Transverse colon (tissue), 4 donors: ENCODE measurements at places on chromosomes 3 and 15. TPM values are rescaled to one million over a fixed set of nuclear protein-coding genes. Genes with fewer than 3 reads are reported as not detected.

TRH gene
- not detected for total RNA-seq

SPATA16 gene
- total RNA-seq: not detected

MYH15 gene
- total RNA-seq: not detected

THAP10 gene
- total RNA-seq: 14.9 TPM

NANOGP8 gene
- total RNA-seq: 5.2 TPM

DNA sequence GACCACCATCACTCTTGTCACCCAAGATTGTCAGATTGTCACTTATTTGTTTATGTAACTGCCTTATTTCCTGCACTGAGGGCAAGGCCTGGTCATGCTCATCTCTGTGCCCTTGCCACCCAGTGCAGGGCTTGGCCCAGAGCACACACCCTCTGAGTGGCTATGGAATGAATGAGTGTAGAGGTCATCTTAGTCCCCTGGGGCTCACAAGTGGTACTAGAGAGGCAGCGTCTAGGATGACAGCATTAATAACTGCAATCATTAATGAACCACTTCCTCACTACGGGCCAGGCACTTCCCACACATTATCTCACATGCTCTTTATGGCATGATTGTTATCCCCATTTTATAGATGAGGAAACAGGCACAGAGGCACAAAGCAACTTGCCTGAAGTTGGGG lies 117.0 kb downstream of the SMAD6 start:
- H3K36me3 ChIP-seq: no peaks in the 10 kb centered on the region
- H3K27ac ChIP-seq: no peak overlapping the region
- DNase-seq: no peak
- no peaks in the 10 kb centered on the region for H3K27me3 ChIP-seq
- no peaks in the 10 kb centered on the region for H3K4me1 ChIP-seq

DNA sequence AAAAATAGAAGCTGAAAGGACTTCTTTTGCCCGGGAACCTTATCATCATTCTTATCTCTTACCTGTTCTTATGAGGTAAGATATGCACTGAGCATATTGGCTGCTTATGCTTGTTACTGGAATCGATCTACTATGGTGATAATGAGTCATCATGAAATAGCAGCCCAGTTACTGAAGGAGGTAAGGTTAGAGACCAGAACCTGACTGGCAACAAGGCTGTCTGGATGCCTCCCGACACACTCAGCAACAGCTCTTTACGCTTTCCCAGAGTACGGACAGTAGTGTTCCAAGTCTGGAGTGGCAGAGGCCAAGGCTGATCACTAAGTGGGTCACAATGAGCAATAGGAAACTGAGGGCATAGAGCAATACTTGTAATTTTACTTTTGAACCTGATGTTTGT lies 314.1 kb downstream of the NLGN1 start:
- no peak overlapping the region for H3K4me3 ChIP-seq
- no peak overlapping the region for H3K27ac ChIP-seq
- DNase-seq: no peak

DNA sequence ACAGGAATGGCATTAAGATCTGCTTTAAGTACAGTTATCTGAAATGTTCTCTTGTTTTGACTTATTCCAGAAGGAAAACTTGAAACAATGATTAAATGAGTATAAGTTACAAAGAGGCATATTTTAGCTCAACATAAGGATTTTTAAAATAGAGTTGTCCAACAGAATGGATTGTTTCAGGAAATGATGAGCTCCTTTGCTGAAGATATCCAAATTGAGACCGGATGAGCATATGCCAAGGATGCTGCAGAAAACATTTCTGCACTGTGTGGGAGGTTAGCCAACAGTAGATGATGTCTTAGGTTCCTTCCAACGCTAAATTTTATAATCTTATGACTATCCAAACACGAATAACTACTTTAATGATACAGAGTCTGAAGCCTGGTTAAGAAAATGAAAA lies 226.5 kb upstream of the NANOGP8 start:
- no peak for DNase-seq
- H3K4me3 ChIP-seq: no peak overlapping the region
- H3K27ac ChIP-seq: no peak overlapping the region
- no peaks in the 10 kb centered on the region for H3K36me3 ChIP-seq

DNA sequence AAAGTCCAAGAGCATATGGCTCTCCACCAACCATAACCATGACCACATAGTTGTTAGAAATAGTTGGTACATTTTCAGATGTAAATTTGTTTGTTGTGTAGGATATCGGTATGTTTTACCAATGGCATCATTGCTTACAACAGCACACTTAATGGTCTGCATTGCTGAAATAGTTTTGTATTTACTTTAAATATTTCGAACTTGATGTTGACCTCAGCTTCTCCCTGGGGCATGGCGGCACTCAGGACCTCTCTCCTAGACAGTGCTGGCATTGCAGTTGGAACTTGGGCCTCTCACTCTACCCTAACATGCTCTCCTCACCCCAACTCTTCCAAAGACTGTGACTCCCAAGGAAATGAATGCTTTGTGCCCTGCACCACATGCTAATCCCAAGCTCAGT lies 5.0 kb downstream of the SLC22A13 start:
- H3K4me1 ChIP-seq: no peaks in the 10 kb centered on the region
- H3K27me3 ChIP-seq: no peaks in the 10 kb centered on the region
- no peak overlapping the region for H3K27ac ChIP-seq
- DNase-seq: no peak
- H3K4me3 ChIP-seq: no peak overlapping the region

- H3K27me3 ChIP-seq: no peaks in the 10 kb centered on the region
- no peak for DNase-seq
- no peak overlapping the region for H3K4me3 ChIP-seq
Observed at GRCh38 chr3:126954141-126954842, 28.6 kb upstream of the PLXNA1 start.

- no peak overlapping the region for H3K4me3 ChIP-seq
- H3K27ac ChIP-seq: no peak overlapping the region
- no peaks in the 10 kb centered on the region for H3K27me3 ChIP-seq
- H3K36me3 ChIP-seq: no peaks in the 10 kb centered on the region
Observed at GRCh38 chr3:65070968-65071367, 383.2 kb upstream of the ADAMTS9 start.

- no peak overlapping the region for H3K27ac ChIP-seq
- H3K36me3 ChIP-seq: no peaks in the 10 kb centered on the region
- H3K27me3 ChIP-seq: no peaks in the 10 kb centered on the region
- H3K4me3 ChIP-seq: no peak overlapping the region
- DNase-seq: no peak
Observed at GRCh38 chr3:154885418-154885817, 194.7 kb upstream of the MME start.

DNA sequence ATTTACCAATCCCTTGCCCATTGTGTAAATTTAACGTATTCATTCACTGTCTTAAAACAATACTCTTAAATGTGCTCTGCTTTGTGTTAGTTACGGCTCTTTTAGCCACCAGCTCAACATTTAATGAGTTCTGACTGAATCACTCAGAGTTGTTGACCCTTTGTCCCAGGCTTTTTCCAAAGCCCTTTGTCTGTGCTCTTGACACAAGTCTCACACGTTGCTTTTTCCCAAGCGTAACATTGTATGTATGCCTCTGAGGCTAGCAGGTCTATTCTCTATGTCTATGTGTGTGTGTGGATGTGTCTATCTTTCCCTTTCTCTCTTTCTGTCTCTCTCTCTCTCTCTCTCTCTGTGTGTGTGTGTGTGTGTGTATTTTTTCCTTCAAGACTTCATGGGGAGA lies 435.4 kb upstream of the GOLIM4 start:
- H3K27ac ChIP-seq: no peak overlapping the region
- no peak for DNase-seq
- H3K27me3 ChIP-seq: no peaks in the 10 kb centered on the region
- H3K4me3 ChIP-seq: no peak overlapping the region
- no peaks in the 10 kb centered on the region for H3K36me3 ChIP-seq

GRCh38 chr3:10556312-10556711 lies 50.9 kb upstream of the ATP2B2 start:
- no peak overlapping the region for H3K27ac ChIP-seq
- no peak overlapping the region for H3K4me3 ChIP-seq
- H3K27me3 ChIP-seq: no peaks in the 10 kb centered on the region
- no peak for DNase-seq

- no peak overlapping the region for H3K27ac ChIP-seq
- H3K27me3 ChIP-seq: no peaks in the 10 kb centered on the region
- H3K4me3 ChIP-seq: no peak overlapping the region
- H3K36me3 ChIP-seq: no peaks in the 10 kb centered on the region
- peaks cover 3% of the 10 kb centered on the region for H3K4me1 ChIP-seq
Observed at GRCh38 chr3:127580327-127581060, 10.0 kb downstream of the TPRA1 start.

DNA sequence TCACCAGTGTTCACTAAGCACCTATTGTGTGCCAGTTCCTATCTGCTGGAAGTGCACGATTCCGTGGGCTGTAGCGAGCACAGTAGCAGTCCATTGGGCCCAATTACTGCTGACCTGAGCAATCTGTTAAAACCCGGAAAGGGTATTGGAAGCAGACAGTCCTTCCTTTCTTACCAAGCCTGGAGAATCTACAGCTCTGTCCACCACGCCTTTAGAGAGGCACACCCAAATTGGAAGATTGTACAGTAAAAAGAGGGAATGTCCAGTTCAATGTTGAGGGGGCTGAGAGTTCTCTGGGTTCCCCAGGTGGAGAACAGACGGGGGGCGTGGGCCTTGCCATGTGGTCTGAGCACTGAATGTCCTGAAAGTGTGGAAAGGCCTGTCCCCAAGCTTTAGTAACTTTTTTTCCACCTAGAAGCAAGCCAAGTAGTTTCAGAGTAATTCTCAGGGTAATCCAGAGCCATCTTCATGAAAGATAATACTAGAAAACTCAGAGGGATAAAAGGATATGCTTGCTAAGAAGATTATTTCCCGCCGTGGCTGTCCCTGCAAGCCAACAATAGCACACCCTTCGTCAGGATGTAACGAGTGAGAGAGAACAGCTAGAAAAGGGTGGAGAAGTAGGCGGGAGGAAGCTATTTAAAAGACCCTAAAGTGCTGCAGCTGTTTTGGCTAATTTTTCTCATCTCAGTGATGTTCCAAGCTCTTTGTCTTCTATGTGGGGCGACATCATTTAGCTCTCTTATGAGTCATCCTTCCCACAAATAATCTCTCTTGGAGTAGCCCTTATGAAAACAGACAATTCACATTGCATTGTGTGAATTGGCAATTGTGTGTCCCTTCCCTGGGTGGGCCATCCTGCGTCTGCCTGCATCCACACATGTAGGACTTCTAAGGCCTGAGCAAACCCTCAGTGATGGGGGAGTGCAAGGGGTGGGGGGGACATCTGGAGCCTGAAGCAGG lies 181.0 kb downstream of the ATG7 start:
- H3K27me3 ChIP-seq: no peaks in the 10 kb centered on the region
- no peaks in the 10 kb centered on the region for H3K36me3 ChIP-seq
- peak overlapping the region; percentile 36 for H3K27ac ChIP-seq
- H3K4me3 ChIP-seq: no peak overlapping the region

- peak overlapping the region; percentile 87 for H3K27ac ChIP-seq
- H3K4me3 ChIP-seq: no peak overlapping the region
- H3K27me3 ChIP-seq: no peaks in the 10 kb centered on the region
- no peak for DNase-seq
- H3K4me1 ChIP-seq: peaks cover 11% of the 10 kb centered on the region
- H3K36me3 ChIP-seq: no peaks in the 10 kb centered on the region
Observed at GRCh38 chr3:66406163-66406562, 94.7 kb downstream of the LRIG1 start.

DNA sequence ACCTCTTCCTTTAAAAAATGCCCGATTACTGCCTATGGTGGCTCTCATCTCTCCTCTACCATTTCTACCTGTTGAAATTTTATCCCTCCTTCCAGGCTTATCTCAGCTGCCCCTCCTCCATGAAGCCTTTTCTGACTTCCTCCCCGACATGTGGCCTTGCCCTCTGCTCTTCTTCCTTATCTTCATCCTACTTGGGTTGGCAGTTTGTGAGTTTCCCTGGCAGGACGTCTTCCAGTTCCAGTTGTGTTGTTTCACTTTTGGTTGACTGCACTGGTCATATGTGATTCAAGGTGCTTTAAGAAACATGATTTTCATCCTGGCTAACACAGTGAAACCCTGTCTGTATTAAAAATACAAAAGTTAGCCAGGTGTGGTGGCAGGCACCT lies 4.4 kb downstream of the DLL4 start:
- H3K36me3 ChIP-seq: no peaks in the 10 kb centered on the region
- peaks cover 33% of the 10 kb centered on the region for H3K27me3 ChIP-seq
- H3K27ac ChIP-seq: peak overlapping the region; percentile 82
- peak; percentile 38 for DNase-seq
- peaks cover 55% of the 10 kb centered on the region for H3K4me1 ChIP-seq

DNA sequence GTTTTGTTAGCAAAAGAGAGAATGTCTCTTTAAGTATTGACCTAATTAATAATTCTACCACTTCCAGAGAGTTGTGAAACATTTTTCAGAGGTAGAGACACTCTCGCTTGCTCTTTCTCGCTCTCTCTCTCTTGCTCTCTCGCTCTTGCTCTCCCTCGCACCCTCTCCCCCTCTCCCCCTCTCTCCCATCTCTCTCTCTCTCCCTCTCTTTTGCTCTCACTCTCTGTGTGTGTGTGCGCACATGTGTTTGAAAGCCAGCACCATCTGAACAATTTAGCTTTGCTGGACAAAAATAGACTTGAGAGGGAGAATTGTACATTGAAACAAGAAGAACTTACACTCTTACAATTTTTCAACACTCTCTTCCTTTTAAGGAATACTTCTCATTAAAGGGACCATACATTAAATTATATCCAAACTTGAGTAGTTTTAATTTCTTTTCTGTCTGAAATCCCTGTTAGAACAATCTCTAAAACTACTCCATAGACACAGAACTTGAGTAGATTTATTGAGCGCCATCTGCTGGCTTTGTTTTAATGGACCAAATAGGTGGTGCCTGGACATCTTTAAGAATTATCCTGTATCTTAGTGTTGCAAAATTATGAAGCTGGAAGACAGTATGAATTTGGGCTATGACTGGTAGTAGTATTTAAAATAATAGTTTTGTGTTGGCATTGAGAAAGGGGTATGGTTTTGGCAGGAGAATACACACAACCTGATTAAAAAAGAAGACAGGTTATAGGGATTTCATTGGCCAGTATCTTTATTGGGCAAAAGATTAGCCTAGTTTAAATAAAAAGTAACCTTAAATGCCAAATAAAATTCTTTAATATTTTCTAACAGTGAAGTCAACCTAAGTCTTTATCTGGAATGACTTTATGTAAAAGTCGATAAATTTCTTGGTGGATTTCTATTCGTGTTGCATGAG lies 124.6 kb downstream of the AKAP13 start:
- H3K4me3 ChIP-seq: no peak overlapping the region
- peak overlapping the region; percentile 40 for H3K27ac ChIP-seq
- peaks cover 6% of the 10 kb centered on the region for H3K4me1 ChIP-seq
- H3K36me3 ChIP-seq: no peaks in the 10 kb centered on the region
